ENCODE measurements at places on chromosomes 3 and 15.

DNA sequence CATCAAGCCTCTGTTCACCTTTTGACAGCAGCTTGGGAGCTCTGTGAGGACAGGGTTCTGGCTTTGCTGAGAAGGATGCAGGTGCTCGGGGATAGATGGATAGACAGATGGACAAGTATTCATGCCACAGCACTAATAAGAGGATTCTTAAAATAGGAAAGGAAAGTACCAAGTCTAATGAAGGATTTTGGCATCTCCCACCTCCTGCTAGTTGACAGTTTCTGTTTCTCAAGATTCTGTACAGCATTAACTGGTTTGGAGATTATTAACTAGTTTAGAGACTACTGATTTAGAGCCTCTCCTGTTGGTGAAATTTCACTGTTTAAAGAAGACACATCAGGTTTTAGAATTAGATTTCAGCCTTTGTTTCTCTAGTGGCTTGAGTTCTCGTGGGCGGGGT lies 152.3 kb downstream of the CACNA1D start:
- DNase-seq: no peak

DNA sequence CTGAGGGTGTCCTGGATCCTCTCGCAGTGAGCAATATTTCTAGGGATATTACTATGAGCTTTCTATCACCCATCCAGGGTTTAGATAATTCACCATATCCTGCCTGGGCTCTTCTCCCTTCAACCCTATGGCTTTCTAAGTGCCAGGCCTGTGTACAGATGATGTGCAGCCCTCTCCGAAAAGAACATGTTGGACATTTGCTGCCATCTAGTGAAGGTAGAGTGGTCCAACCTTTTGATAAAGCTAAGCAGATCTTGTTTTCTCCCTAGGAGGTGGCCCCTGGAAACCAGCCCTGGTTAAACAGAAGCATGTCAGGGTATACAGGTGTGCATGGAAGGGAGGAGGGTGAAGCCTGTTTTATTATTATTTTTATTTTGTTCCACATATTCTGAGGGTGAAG lies 27.9 kb upstream of the SCN10A start:
- DNase-seq: peak; percentile 49

- DNase-seq: no peak
Observed at GRCh38 chr3:98592345-98592935, 971 bp downstream of the CPOX start.

DNA sequence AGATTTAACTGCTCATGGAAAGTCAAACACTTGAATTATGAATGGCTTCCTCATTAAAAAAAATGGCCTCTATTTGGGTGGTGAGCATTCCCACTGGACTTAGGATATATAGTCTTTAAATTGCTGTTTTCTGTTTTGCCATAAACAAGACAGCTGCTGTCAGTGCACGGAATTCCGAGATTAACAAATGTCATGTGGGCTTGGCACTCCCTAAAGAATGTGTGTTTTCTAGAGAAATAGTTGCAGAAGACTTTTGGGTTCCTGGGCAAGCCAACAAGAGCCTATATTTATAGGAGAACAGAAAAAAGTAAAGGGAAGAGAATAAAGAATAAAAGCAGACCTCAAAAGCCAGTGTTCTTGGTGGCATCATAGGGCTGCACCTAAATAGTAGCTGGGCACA lies 13.6 kb upstream of the TFG start:
- no peak for DNase-seq

GRCh38 chr3:126308394-126309125 lies 48.6 kb downstream of the KLF15 start:
- no peak for DNase-seq

DNA sequence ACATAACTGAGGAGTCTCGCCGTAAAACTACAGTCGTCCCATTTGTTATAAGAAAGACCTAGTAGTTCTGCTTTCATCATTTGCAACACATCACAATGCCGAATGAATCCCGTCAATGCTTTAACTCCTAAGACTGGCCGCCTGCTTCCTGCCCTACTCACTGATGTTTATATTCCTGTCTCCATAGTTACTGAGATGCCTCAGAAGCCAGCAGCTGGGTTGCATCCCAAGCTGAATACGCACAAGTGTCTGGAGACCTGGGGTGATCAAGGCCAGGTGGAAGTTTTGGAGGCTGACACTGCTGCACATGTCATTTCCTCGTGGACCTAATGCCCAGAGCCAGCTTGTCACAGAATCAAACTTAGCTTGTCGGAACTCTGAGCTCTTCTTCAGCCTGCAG lies 95.2 kb upstream of the UBE2E1 start:
- DNase-seq: no peak

- DNase-seq: no peak
Observed at GRCh38 chr3:12024959-12025570, 20.9 kb downstream of the SYN2 start.

DNA sequence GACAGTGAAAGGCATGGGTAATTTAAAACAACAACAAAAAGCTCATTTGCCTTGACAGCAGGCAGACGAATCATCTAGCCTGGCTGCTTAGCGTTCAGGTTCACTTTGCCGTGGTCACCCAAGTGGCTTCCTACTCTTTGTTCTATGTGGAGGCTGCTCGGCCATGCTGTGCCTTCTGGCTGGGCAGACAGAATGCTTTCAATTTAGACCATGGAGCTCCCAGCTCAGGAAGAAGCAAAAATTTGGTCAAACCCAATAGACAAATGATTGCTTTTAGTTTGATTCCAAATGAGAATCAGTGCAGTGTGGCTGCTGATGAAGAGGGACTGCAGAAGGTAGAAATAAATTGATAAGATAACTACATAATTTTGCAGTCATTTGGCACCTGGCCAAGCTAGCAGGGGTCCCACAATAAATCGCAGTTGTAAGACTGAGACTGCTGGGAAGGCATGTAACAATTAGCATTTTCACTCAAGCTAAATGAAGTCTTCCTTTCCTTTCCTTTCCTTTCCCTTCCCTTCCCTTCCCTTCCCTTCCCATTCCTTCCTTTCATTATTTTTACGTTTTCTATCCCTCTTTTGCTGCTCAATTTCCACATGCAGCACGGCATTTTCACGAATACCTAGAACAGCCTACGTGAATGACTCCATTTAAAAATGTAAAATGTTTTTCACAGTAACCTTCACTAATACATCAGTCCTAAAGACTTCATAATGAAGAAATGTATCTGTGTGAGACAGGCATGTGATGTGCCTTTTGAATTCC lies 360.4 kb upstream of the TGFBR2 start:
- no peak for DNase-seq

DNA sequence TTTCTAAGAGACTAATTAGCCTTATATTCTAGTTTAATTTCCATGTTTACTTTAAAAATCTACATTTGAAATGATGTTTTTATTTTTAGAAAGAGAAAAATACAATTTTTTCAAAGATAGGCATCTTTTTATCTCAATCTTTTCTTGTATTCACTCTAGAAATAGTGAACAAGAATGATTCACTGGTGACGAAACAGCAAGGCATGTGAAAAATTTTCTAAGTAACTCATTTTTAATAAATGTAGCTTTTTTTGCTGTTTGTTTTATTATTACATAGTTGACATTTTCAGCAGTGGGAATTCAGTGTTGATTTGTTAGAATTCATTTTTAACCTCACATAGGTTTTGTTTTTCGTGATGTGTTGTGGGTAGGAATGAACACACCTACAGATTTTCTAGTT lies 1226.4 kb downstream of the NSUN3 start:
- no peak for DNase-seq

GRCh38 chr3:75218577-75218976 lies 445.6 kb upstream of the FRG2C start:
- DNase-seq: no peak

- no peak for DNase-seq
Observed at GRCh38 chr3:82978368-82978767, 1216.9 kb upstream of the GBE1 start.

DNA sequence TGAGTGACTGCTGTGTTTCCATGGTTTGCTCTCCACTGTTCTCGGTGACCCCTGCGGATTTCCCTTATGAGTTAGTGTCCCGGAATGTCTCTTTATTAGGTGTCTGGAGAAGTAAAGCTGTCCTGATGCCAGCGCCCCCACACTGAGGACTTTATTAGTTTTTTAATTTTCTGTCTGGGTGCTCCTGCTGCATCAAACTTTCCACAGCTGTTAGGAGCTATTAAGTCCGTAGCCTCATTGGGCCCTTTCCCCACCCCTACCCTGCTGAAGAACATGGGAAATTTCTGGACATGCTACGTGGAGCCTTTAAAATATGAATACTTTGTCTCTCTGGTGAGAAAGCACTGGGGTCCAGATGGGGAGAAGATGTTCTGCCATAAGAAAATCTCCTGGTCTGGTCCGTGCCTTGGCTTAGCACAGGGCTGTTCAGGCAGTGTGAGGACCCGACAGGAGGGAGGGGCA lies 161.7 kb upstream of the HES1 start:
- no peak for DNase-seq

DNA sequence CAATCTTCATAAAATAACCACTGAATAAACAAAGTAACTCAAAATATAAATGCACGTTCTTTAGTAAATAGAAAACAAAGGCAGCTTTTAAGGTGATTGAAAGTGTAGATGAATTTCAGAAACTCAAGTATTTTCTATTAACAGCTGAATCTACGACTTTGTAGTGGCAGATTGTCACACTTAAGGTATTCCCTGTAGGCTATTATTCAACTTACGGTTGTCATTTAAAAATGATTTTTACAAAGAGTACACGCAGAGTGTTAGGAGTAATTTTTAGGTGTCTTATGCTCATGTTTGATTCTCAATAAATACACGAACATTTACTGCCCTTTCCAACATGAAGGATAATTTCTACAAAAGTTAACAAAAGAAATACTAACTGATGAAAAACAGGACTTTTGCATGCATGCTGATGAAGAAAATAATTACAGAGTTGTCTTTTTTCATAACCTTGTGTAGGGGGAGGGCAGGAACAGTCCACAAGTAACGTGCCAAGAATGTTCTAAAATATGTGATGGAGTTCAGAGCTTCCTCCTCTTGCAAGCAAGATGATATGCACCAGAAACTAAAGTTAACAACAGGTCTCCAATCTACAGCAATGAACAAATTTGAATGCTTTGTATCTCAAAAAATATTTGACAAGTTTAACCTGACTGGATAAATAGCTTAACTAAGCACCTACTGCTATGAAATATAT lies 16.7 kb downstream of the DCBLD2 start:
- no peak for DNase-seq

GRCh38 chr3:157135671-157136396 lies 24.1 kb downstream of the CCNL1 start:
- DNase-seq: no peak

- DNase-seq: peak; percentile 69
Observed at GRCh38 chr3:195896361-195897080, 11.8 kb downstream of the TNK2 start.

DNA sequence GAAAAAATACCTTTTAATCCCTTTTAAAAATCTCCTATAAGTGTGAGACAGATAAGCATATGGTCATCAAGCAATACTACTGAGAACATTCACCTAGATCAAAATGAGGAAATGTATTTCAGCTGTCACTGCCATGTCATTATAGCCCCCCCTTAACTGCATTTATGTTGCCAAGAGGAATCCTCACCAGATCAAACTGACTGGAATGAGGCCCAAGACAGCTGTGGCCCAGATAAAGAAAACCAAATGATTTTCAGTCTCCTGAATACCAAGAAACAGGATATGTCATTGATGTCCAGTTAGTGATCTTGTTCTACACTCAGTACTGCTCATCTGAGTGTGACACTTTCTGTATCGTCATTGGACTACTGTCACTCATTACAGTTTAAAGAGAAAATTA lies 35.1 kb upstream of the CPB1 start:
- DNase-seq: no peak

- no peak for DNase-seq
Observed at GRCh38 chr3:194117104-194117845, 18.7 kb upstream of the HES1 start.

DNA sequence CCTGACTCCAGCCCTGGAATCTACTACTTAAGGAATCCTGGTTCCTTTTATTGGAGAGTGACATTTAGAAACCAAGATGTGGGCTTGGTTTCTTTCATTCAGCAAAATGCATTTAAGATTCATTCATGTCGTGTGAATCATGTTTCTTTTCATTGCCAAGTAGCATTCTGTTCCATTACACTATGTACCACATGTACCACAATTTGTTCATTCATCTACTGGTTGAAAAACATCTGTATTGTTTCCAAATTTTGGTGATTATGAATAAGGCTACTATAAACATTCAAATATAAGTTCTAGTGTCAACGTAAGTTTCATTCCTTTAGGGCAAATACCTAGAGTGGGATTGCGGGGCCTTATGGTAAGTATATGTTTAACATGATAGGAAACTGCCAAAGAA lies 264.2 kb downstream of the VPS13C start:
- DNase-seq: no peak

GRCh38 chr3:50533316-50533715 lies 29.9 kb upstream of the CACNA2D2 start:
- DNase-seq: no peak

GRCh38 chr15:48479751-48480150 lies 148.5 kb downstream of the DUT start:
- DNase-seq: no peak

- DNase-seq: no peak
Observed at GRCh38 chr3:150394606-150395005, 13.5 kb upstream of the TSC22D2 start.

DNA sequence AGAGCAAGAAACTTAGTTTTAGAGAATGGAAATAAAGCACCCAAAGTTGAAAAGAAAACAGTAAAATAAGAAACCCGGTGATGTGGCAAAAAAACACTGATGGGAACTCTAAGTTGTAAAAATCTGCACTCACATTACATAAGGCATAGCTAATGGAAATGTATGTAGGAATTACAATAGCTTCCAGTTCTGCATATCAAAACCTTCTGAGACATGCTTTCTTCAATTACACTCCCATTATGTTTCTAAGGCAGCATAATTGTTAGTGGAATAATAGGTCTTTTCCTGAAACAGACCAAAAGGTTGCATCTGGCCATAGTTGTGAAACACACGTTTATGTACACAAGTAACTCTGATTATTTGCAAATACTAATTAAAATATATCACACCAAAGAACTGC lies 41.4 kb downstream of the SLC30A4 start:
- DNase-seq: no peak

GRCh38 chr3:156473341-156473740 lies 81.6 kb downstream of the SSR3 start:
- DNase-seq: no peak
